ENCODE measurements at places on chromosomes 11 and 22.
A peak's percentile ranks its signal among the peaks of the same experiment; 100 is the strongest.

GRCh38 chr11:19813158-19813879 is 100.7 kb downstream of the NAV2 start:
- DNase-seq: no peak

DNA sequence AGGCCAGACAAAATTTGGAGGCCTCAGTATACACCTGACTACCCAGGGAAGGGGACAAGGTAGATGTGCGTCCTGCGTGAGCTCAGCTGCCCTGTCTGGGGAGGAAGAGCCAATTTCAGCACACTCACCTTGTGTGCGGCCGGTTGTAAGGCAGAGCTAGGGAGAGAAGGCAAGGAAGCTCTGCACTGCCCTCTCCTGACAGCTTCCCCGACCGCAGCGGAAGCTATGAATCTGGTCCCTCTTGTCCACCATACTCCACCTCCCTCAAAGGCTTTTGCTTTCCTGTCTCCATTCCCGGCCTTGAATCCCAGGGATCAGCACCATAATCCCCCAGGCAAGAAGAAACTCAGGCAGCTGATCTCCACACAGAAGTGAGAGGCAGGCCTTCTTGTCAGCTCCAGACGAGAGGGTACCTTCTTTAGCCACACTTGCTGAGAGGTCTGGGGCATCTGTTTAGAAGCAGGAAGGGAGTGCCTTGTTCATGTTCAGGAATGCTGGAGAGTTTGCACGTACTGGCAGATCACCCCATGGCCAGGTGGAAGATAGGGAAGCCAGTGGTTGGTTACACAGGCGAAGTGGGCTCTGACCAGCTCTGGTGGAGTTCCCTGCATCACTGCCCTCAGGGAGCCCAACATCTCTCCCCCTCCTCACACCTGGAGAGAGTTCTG is 62.5 kb downstream of the FEZ1 start:
- no peak for DNase-seq

DNA sequence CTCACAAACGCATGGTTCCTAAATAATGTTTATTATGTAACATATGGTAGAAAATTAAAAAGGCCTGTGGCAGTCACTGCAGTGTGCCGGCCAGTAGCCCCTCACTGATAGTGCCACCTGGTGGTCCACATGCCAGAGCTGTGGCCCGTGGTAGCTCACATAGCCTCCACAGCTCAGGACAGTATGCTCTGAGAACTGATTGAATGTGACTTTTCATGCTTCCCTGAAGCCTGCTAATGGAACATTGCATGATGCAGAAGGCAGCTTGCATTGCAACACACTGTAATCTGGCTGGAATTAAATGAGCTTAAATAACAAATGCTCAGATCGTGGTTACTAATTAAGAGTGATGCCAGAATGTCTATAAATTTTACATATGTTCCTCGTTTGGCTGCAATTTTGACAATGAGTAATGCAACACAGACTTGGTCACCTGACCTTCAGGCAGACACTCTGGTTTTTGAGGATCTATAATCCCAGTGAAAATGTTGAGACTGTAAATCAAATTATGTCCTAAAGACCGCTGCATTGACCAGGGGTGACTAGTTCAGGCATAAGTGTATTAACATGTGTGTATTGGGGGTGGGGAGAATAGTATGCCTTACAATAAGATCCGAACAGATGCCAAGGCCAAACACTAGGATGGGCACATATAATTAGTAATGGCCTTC is 566.4 kb downstream of the METTL15 start:
- no peak for DNase-seq

DNA sequence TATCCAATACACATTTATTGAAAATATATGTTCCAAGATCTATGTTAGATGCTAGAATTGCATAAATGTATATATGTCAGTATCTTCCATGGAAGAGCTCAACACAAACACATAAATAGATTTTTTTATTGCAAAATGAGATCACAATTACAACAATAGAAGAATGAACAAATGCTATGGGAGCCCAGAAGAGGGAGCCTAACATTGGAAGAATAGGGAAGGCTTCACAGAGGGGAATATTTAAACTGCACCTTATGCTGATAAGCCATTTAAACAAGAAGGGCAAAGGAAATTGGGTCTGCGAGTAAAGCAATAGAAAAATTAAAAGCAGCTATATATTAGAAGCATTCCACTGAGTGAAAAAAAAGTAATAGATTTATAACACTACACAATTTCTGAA is 96.1 kb upstream of the LRRC55 start:
- no peak for DNase-seq

- peak; percentile 9 for DNase-seq
Measured at GRCh38 chr22:35627267-35628041, 10.3 kb upstream of the MB start.

GRCh38 chr11:73204711-73205121 is 13.4 kb upstream of the P2RY2 start:
- no peak for DNase-seq

DNA sequence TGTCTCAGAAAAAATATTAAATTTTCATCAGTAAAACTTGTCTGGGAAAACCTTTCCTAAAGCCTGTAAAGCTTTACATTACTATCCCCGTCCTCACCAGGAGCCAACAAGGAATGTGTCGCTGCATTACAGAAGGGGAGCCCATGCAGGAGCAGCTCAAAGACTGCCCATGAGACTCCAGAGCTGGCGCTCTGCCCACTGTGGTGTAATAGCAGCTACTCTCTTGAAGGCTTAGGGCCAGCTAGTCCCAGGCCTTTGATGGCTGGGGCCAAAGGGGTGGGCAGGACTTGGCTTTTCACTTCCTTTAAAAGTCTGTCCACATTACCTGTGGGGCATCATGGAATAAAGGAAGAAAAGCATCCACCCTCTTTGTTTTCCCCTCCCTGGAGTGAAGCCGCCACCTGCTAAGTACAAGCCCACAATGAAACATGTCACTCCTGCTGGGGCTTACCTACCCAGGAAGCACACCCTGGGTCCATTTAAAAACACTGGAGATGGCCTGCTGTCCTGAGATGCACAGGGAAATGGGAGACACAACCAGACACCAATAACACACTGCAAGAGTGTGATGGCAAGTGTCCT is 150.7 kb downstream of the ADAMTS15 start:
- DNase-seq: no peak

DNA sequence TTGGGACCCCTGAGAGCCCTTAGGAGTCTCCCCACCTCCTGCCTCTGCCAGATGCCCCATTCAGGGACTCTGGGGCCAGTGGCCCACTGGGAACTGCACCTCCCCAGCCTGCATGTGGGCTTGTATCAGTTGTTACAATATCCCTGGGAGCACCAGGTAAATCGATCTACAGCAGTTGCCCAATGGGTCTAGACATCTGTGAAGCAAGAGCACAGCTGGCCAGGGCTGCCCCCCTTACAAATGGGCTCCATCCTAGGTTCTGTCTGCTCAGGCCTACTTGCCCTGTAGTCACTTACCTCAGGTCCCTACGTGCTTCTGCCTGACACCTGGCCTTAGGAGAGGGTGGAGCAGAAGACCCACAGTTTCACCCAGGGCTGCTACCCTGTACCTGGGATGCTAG is 62.7 kb downstream of the HIRA start:
- DNase-seq: no peak

- no peak for DNase-seq
Measured at GRCh38 chr22:22061085-22062077, 78.8 kb upstream of the TOP3B start.

- DNase-seq: no peak
Measured at GRCh38 chr11:119964136-119965025, 173.5 kb downstream of the TRIM29 start.

DNA sequence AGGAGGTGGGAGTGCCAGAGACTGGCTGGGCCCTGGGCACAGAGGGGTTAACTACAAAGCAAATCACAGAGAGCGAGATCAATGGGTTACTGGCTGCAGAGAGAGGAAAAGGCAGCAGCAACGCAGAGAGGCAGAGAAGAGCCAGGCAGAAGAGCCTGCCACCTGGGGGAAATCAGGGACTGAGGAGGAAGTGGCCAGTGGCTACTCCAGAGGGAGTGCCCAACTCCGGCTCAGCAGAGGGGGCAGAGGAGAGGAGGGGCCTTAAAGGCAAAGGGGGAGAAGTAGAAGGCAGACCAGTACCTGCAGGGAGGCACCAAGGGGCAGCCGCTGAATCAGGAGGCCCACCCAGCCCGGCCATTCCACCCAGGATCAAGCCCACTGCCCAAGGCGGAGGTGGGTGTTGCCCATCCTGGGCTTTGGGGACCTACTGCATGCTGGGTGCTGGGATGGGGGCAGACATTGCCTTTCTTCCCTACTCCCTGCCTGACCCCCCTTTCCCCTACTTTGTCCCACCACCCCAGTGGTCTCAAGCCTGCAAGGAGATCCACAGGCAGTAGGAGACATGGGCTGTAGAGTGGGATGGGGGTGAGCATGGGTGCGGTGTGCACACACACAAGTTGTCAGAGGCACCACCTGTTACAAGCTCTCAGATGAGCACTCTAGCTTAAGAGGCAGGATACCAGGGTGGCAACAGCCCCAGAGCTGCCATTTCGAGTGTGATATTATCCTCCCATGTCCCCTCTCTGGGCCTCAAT is 926 bp upstream of the GALR3 start:
- DNase-seq: no peak

DNA sequence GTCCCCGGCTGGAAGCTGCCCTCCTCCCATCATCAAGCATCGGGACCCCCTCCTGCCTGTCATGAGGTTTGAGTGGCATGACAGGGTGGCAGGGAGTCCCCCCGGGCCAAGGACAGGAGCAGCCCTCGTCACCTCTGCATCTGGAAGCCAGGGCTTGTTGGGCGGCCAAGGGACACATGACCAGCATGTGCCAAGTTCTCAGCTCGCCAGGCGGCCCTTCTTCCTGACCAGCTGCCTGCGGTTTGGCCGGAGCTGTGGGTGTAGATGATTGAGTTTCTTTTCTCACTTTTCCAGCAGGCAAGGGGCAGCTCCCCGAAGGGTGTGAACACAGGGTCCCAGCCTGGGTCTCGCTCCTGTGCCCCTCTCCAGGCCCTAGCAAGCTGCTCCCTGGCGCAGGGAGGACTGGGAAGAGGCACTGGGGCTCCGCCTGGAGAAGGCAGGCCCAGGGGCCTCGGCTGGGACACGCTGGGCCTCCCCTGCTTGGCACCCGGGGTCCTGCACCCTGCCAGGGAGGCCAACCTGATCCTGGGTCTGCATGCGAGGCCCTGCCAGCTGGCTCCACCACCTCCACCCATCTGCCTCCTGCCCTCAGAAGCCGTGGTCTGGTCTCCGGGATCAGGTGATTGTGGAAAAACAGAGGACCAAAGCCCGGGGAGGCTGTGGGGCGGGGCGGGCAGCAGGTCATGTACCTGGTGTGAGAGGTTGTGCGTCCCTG is 13.4 kb downstream of the ARHGAP8 start:
- no peak for DNase-seq

DNA sequence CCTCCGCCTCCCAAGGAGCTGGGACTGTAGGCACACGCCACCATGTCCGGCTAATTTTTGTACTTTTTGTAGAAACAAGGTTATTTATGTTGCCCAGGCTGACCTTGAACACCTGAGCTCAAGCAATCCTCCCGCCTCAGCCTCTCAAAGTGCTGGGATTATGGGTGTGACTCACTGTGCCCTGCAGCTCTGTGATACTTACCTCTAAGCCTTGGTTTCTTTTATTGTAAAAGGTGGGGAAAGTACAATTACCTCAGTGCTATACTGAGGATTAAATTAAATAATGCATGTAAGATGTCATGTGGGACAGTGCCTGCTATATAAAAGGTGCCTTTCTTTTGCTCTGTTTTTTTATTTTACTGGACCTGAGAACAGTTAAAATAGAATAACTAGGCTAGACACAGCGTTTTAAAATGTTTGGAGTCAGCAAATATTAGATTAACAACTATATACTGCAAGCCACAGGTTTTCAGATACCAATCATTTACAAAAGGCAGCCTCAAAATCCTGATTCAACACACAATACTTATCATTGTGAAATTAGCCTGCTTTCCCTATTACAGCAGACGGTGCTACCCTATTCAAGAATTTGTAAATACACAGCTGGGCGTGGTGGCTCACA is 30.0 kb downstream of the PRR14L start:
- no peak for DNase-seq

DNA sequence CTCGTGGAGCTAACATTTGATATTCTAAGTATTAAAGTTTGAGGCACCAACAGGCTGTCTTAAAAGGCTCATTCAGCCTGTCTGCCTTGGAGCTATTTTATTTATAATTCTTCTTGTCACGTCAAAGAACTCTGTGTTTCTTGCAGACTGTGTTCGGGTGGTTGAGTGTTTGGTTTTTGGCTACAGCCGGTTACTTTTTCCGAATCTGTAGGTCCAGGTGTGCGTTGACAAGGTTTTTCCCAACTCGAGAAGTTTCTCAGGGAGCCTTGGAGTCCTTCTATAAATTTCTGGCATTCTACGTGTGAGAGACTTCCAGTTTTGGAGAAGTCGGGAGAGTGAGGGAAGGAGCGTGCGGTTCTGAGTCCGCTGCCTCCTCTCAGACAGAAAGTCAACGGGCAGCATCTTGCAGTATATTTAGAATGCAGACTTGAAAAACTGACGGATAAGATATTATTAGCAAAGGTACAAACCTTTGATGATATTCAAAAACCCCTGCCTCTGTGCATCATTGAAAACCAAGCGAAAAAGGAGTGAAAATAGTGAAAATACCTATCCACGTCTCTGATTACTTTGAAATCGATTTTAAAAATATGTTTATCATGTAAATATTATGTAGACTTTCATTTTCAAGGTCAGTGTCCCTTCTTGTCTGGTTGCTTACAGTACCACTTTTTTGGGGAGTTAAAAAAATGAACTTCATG is 85.2 kb upstream of the PPARA start:
- DNase-seq: no peak

DNA sequence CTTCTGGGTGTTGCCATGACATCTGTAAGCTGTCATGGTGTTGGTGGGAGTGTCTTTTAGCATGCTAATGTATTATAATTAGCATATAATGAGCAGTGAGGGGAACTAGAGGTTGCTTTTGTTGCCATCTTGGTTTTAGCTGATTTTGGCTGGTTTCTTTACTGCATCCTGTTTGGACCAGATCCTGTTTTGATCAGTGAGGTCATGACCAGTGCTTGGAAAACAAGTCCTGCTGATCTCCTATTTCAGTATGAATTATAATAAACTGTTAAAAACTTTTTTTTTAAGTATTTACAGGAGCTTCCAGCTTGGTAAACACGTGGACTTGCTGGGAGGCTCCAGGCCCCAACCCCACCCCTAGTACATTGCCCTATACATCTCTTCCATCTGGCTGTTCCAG is 30.5 kb upstream of the P4HA3 start:
- no peak for DNase-seq

DNA sequence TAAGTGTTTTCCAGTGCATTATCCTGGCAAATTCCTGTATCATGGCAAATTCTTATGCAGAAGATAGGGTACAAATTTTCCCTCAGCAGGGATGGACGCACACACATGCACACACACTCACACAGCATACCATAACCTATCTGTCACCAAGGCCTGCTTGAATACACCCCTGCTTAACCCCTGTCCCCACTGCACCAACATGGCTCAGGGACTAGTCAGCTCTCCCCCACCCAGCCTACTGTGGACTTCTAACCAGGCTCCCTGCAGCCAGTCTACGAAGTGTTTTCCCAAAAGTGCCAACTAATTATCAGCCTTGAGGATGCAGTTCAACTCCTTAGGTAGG is 63.1 kb downstream of the RAB30 start:
- no peak for DNase-seq

GRCh38 chr22:46881373-46882118 is 119.1 kb downstream of the TBC1D22A start:
- no peak for DNase-seq
